ENCODE measurements at places on chromosomes 1 and 21.

DNA sequence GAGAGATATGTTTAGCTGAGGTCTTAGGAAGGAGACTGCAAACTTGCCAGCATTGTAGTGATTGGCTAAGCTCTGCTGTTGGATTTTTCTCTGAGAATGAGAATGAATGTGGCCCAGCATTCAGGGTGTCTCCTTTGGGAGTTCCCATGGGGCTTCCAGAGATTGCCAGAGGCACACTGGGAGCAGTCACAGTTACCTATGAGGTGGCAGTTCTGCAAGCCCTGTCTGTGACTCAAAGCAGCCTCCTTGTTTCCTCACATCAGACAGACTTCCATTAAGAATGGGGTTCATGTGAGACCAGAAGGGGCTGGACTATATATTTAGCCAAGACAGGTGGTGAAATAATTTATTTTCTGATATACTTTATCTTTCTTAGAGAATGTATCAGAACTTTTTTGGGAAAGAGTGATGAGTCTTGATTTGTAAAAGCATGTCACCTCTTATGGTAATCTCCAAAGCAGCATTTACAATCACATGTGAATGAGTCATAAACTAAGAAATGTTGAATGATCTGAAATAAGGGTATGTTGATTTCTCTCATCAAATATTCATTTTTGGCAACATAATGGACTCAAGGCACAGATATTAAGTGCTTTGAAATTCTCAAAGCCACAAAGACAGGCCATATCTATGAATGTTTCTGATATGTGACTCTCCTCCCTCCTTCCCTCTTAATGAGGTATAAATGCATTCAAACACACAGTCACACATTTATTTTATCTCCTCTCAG is 9.5 kb upstream of the SLC19A2 start:
- peak; percentile 18 for DNase-seq

DNA sequence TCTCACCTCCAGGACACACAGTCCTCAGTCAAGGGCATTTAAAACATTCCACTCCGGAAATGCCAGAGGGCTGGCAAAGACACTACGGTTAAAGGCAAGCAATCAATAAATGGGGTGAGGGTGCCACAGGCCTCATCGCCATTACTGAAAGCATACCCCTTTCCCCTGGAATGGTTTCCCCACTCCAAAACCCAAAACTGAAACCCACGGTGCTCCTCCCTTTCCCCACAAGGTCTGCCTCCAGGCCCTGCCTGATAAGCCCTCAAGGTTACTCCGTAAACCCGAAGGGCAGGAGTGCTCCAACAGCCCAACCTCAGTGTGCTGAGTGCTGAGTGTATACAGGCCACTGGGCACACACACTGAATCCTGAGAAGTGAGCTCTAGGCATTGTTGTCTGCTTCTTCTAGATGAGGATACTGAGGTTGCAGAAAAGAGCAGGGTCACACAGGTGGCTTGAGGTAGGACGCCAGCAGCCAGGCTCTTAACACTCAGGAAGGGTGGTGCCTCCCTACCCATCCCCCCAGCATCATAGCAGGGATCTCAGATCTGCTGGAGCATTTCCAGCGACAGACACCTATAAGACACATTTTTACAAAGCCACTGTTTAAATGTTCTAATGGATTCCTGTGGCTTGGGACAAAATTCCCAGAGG is 29.0 kb downstream of the SSBP3 start:
- DNase-seq, result peak; percentile 24

- DNase-seq, result no peak
Observed at GRCh38 chr21:39938086-39938625, 70.9 kb downstream of the PCP4 start.

DNA sequence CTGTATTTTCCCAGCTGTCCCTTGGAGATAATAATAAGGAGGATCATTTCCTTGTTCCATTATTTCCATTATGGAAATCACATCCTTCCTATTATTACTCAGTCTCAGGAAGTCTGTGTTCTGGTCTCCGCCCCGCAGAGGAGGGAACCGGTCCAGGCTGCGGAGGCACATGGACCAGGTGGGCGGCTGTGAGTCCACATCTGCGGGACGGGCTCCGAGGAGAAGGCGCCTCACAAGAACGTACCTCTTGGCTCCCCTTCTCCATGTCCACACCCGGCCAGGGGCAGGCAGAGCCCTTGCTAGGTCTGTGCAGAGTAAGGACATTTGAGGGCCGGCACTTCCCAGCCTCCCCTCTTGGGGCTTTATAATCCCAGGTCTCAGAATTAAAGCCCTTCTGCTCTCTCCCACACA is 14.6 kb downstream of the RAB7B start:
- DNase-seq, result no peak

- DNase-seq, result no peak
Observed at GRCh38 chr1:42153624-42154023, 414 bp downstream of the GUCA2B start.

- no peak for DNase-seq
Observed at GRCh38 chr1:67804710-67805109, 28.6 kb downstream of the GNG12 start.

- no peak for DNase-seq
Observed at GRCh38 chr1:226711976-226712741, 26.9 kb downstream of the ITPKB start.

DNA sequence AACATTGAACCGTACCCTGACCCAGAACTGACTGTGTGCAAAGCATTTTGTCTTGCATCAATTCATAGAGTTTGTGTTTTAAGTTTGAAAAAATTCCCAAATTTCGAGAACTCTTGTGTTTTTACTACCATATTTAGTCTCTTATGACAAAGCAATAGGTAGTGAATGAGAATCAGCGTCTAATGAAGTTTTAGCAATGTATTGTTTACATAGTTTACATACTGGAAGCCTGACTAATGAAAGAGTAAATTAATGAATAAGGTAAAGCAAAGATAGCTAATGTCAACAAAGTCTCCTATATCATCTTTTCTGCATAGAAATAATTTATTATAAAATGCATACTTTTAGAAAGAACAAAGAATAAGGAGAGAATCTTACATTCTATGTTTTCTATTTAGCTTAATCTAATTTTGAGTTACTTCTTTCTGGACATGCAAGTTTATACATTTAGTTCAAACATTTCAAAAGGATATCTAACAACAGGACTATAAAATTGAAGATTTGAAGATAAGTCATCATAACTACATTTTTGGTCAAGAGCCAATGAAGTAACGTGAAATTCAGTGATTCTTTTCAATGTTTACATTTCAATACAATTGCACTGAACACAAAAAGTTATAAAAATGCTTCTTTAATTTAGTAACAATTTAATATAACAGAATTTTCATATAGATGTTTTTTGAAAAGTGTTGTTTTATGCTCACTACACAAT is 1943.7 kb downstream of the NCAM2 start:
- DNase-seq, result no peak

DNA sequence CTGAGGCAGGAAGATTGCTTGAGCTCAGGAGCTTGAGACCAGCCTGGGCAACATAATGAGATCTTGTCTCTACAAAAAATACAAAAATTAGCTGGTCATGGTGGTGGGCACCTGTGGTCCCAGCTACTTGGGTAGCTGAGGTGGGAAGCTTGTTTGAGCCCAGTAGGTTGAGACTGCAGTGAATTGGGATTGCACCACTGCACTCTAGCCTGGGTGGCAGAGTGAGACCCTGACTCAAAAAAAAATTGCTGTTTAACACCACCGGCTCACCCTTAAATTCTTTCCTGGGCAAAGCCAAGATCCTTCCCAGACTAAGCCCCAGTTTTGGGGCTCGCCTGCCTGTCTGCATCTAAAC is 6.6 kb upstream of the NSUN4 start:
- DNase-seq, result no peak

- peak; percentile 78 for DNase-seq
Observed at GRCh38 chr1:24688621-24689195, 45.6 kb downstream of the SRRM1 start.

GRCh38 chr1:28516518-28516956 is 10.7 kb downstream of the RCC1 start:
- DNase-seq, result peak; percentile 32

DNA sequence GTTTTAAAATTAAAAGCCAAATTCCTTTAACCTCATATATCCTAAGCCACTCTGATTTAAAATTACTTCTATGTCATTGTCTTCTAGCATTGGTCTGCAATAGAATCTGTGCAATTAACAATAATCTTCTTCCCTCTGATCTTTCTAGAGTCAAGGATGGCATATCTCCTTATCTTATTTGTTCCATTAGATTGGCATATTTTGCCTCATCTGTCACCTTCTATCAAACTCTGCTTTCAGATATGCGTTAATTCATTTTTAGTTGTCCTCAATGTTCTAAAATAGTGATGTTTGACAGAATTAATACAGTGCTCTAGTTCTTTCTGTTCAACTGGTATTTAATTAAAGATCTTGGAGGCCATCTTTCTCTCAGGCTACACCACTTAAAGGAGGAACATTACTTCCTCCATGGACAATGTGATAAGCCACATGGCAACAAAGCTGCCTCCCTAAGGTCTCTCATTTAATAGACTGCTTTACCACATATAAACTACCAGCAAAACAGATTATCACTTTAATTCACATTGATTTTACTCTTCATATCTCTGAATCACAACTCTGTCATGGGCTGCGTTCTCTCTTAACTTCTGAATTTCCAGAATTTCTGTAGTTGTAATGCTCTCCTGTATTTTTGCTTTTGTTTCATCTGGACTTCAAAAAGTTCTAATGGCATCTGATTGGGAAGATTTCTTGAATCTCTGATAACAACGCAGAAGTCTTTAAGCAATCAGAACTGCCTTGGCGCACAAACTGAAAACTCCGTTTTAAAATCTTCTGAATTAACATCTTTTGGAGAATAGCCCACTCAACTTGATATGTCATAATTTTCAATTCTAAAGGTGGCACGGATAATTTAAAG is 2.8 kb downstream of the NRIP1 start:
- DNase-seq, result no peak

DNA sequence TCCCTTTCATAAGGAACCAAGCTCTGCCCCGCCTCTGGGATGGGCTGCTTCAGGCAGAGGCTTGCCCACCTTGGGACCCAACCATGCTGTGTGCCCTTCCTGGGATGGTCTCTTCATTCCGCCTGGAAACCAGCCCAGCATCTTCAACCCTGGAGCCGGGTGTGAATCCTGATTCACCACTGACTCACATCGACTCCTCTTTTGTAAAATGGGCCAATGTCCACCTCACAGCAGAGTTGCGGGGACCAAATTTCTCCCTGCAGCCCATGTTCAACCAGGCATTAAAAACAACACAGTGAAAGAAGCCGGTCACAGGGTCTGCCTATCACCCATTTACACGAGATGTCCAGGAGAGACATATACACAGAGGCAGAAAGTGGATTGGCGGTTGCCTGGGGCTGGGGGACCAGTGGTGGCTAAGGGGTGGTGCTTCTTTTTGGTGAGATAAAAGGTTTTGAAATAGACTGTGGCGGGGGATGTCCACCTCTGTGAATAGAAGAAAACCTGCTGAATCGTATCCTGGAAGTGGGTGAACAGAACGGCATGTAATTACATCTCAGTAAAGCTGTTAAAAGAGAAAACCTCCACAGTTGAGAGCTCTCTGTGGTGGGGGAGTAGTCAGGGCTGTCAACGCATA is 6.9 kb upstream of the GPR153 start:
- DNase-seq, result peak; percentile 60

- no peak for DNase-seq
Observed at GRCh38 chr1:22284906-22285548, 142.1 kb upstream of the WNT4 start.

- DNase-seq, result peak; percentile 94
Observed at GRCh38 chr1:143735764-143736461, 235.9 kb downstream of the FAM72C start.

GRCh38 chr1:162562470-162562828 is 927 bp downstream of the UAP1 start:
- DNase-seq, result peak; percentile 44

DNA sequence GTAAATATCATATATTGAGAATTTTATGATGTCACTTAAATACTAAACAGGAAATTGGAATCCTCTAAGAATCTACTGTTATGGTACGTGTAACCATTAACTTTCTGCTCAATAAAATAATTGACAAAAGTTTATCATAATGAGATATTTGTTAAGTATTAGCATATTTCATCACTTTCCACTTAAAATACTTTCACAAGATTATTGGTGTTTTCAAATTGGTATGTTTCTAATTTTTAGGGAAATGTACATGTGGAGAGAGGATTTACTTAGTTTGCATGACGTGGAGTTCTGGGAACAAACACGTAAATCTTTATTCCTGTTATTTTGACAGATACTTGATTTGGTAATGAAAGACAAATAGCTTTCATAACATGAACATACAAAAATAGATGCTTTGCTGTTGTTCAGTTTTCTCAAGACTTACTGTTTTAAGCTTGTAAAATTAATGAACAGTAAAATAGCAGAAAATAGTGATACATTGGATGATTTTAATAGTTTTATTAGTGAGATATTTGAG is 1.6 kb downstream of the SRSF11 start:
- no peak for DNase-seq

- DNase-seq, result no peak
Observed at GRCh38 chr1:91798241-91798648, 87.7 kb downstream of the TGFBR3 start.

- no peak for DNase-seq
Observed at GRCh38 chr1:205826016-205826806, 13.2 kb upstream of the SLC41A1 start.

GRCh38 chr1:27669876-27670275 is 2.1 kb downstream of the IFI6 start:
- DNase-seq, result no peak

DNA sequence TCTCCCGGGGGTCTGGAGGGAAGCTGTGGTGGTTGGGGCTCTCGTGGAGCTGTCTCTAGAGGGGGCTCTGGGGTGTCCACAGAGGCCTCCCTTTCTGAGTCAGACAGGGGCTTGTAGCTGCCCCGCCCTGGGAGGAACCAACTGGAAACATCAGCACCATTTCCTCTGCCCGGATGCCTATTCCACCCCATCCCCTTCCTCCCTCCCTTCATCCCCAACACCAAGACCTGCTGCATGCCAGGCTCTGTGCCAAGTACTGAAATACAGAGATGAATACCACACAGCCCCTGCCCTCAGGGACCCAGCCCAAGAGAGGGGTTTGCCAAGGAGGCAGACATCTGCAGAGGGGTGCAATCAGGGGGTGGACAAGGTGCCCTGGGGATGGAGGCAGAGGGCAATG is 125.6 kb upstream of the ADAR start:
- DNase-seq, result peak; percentile 65

DNA sequence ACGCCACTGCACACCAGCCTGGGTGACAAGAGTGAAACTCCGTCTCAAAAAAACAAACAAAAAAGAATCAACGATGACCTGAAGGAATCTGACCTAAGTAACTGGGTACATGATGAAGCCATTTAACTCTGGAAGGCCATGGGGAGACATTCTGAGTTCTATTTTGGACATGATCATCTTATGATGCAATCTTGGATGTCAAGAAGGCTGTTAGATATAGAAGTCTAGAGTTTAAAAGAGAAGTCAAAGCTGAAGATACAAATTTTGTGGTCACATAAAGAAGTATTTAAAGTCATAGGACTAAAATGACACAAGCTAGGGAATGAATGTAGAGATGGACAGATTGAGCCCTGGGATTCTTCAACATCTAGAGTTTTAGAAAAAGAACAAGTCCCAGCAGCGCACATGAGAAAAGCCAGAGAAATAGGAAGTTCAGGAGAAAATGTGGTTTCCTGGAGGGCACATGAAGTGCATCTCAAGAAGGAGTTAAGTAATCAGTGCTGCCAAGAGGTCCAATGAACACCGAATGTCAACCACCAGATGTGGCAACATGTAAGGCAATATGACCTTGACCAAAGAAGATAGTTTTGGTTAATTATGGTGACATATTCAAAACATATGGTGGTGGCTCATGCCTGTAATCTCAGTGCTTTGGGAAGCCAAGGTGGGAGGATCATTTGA is 26.8 kb downstream of the ELK4 start:
- no peak for DNase-seq
